ENCODE measurements at places on chromosomes 4 and X. TPM values are rescaled to one million over a fixed set of nuclear protein-coding genes. Genes with fewer than 3 reads are reported as not detected.

MAPK10 gene
- total RNA-seq: 6.6 TPM

PWWP3B gene
- 0.11 TPM for total RNA-seq

DNA sequence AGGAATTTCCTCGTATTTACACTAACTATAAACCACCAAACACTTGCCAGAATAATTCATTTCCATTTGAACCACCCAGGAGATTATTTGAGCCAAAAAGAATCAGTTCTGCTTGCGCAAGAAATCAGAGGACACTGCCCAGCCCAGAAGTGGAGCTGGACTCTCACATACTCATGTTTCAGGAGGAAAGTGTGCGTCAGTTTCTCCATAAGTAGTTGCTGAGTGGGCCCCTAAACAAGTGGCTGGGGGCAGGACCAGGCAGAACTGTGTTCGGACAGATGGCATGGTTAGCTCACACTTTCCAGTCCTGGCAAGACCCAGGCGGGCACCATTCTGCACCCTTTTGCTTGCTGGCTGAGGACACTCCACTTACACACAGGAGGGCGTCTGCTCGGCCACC is 38.8 kb downstream of the BTC start:
- no peak for DNase-seq

- DNase-seq: no peak
These were observed 3.9 kb downstream of the HCFC1 start for GRCh38 chrX:153967536-153968224.

EFNB1 gene
- 143 TPM for total RNA-seq

CT47C1 gene
- not detected for total RNA-seq

DNA sequence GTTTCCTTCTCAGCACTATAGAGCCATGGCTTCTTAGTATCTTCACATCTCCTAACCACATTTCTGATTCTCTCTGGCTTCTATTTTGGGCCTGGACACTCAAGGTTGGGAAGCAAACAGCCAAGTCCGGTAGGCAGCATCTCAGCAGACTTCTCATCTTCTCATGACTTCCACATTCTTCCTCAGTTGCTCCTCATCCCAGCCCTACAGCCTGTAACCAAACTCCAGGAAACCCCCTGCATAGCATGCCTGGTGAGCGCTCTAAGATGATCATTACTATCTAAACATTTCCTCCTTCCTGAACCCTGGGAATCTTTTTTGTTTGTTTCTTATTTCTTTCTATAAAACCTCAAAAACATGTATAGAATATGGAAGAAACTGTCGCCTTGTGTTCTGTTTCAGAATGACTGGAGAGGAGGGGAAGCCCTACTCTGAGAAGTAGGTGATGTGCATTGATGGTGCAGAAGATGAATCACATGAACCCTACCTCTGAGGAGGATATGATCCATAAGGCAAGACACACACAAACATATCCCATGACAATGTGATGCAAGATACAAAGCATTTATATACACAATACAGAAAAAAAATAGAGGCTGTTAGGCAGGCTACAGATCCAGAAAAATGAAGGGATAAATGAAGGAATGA is 219.8 kb upstream of the GYPA start:
- no peak for DNase-seq

RHOXF2 gene
- total RNA-seq: not detected

F8A1 gene
- 2.8 TPM for total RNA-seq

DNA sequence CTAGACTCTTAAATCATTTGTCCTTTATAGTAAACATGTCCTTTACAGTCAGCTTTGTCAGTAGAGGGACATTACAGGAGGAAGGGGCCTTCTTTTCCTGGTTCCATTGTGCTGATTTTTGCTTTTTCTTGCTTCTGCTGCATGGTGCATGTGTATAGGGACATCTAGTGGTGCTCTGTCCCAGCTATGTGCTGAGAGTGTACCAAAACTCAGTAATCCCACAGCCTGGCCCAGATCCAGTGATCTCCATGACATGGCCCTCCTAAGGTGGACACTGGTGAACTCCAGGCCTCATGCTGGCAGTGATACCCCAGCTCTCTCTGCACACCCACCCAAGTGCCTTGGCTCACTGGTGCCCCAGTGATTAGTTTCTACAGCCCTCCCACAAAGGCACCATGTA is 45.2 kb downstream of the MAGEB17 start:
- DNase-seq: no peak

GRCh38 chr4:40190019-40190418 is 6.8 kb upstream of the RHOH start:
- DNase-seq: no peak

GRCh38 chrX:150450519-150451177 is 87.5 kb downstream of the MAMLD1 start:
- DNase-seq: peak; percentile 39

DNA sequence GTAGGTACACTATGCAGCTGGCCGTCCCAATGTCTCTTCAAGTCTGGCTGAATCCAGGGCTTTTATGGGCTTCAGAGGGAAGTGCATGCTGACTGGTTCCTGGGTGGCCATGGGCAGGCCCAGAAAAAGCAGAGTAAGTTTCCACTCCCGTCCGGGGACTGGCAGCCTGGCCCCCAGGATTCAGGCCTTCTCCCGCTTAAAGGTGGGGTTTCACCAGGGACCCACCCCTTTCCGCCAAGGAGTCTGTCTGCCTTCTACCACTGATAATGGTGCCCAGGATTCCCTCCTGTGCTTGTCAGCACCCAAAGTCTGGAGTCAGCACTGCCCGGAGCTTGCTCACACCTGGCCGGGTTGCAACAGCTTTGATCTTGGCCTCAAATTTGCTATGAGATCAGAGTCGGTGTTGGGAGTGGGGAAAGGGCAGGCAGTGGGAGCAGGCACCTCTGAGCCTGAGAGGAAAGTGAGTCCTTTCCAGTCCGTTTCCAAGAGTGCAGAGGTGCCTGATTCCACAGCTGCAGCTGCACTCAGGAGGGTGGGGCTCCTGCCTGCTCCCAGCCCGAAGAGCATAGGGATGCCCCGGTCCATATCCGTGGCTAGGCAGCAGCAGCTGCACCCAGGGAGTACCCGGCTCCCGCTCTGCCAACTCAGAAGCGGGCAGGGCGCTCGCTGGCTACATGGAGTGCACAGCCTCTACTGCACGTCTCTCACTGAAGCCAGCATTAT is 1344.3 kb upstream of the ADGRL3 start:
- no peak for DNase-seq

DNA sequence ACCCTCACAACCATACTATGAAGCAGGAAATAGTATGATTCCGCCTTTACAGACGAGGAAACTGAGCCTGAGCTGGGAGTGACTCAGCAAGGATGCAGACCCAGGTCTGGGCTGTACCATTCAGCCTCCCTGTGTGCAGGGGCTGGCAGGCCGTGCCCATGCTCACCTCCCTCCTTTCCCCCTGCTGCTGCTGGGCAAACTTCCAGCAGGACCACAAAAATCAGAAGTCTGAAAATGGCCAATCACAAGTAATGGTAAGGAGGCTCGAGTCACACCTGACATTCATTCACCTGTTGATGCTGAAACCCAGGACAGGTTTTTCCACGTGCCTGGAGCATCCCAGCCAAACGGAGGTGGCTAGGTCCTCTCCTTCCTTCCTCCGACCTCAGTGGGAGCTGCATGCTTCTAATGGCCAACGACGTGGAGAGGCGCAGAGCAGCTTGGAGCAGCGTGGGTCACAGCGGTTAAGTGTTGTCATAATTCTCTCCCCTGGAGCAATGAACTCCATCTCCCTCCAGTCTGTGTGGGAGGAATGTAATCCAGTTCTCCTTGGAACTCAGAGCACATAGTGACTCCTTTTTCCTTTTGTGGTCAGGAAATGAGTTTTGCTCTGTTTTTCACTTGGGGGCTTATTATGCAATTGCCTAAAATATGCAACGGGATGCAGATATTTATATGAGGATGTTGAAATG is 371.7 kb downstream of the BCOR start:
- DNase-seq: peak; percentile 64

DNA sequence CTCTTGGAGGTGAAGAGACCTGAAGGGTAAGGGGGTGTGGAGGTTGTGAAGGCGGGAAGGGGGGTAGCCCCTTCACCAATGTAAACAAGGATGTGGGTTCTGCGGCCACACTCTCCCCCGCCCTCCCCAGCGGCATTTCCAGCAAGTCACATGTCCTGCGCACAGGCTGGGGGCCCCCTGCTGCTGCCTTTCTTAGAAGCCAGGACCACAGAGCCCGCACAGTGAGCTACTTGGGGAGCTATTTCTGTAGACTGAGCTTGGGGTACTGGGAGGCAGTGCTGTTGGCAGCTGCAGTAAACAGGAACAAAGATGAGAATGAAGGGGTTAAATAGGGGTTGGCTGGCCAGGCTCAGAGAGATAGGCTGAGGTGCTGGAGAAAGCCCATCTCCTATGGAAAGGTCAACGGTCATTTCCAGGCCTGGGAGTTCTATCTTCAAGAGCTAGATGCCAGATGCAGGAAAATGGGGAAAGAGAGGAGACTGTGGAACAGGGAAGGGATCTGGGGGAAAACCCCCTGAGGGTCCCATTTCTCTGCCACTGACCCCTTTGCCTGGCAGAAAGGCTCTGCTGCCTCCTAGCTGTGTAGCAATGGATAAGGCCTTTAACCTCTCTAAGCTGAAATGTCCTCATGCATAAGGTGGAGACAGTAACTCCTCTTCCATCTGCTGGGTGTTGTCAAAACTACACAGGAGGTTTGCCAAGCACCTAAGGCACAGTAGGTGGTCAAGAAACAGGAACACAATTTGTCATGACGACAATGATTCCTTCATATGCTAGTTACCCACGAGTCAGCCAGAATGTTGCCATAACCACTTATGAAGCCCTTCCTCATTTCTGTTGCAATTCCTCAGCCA is 18.5 kb upstream of the PIM2 start:
- DNase-seq: no peak

DNA sequence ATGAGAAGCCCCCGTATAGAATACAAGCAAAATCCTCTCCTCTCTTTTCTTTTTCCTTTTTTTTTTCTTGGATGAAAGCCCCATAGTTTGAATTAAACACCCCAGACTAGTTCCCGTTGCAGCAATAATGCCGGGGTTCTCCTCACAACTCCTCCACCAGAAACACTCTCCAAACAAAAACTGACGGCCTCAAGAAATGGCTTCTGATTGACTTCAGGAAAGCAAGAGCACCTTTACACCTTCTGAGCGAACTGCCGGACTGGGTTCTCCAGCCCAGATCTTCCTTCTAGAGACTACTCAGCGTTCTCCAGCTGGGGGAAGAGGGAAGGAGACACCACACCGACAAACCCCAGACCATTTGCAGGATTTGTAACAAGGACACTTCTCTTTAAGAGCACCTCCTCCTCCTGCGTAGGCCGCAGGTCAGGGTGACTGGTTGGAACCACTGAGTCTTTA is 4.0 kb downstream of the HAND2 start:
- DNase-seq: no peak

AWAT1 gene
- not detected for total RNA-seq

- DNase-seq: peak; percentile 72
These were observed 319.0 kb downstream of the STK32B start for GRCh38 chr4:5370286-5370685.

- peak; percentile 18 for DNase-seq
These were observed at the start of gene ARMCX4 for GRCh38 chrX:101485212-101485949. TSS of gene ARMCX4 (plus strand) at chrX:101485456. CDS start at chrX:101488590, 3,134 bp downstream.

DNA sequence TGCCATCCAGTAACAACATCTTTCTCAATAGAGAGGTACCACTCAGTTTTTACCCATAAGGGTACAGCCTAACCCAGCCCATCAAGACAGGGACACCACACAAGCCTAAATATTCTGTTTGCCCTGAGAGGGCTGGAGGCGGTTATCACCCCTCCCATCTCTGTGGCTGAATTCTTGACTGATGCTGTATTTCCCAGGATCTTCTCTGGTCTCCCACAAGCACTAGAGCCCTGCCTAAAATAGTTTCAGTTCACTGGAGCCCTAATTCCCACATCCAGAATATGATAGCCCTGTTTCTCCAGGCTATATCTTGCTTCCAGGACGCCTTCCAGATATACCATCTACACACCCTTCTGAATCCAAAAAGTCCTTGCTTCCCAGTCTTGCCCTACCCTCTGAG is 91.6 kb upstream of the NMU start:
- DNase-seq: no peak

GSX2 gene
- not detected for total RNA-seq

NPY2R gene
- total RNA-seq: not detected

GPRIN3 gene
- under 0.01 TPM for total RNA-seq

- DNase-seq: peak; percentile 23
These were observed 151.6 kb downstream of the EMCN start for GRCh38 chr4:100366213-100366612.

RBMXL3 gene
- total RNA-seq: not detected

DNA sequence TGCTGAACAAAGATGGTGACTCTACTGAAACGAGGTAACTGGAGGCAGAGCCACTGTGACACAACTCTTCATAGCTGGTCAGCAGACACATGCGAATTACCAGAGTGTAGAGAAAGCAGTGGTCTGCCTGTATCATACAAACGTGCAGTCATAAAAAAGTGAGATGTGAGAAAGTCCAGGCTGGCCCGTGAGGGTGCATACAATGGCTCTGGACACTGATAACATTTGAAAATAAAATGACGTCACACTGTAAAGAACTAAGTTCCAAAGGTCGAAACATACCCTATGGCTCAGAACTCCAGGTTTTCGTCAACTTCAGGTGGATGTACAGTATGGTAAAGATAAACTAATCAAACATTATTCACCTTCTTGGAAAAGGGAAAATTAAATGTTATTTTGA is 95.7 kb downstream of the SHISA3 start:
- DNase-seq: no peak

- DNase-seq: no peak
These were observed 1.1 kb downstream of the ABLIM2 start for GRCh38 chr4:8157496-8157895.

DNA sequence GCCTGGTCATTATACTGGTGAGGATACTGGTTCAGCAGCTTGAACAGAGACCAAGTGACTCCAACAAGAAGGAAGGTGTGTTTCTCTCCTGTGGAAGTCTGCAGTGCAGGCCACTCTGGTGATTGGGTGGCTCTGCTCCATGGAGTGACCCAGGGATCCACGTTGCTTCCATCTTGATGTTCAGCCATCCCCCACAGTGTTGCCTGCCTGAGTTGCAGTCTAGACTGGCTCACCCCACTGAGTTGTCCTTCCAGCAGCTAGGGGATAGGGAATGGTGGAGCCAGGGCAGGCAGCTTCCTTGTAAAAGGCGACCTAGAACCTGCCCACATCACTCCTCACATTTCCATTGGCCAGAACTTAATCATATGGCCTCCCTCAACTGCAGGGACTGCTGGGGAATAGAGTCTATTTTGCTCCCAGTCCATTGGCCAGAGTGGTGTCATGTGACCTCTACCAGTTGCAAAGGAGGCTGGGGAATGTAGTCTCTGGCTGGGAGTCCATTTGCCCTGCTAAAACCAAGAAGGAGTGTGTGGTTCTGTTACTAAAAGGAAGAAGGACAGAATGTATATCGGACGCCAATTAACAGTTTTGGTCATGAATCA is 8.0 kb downstream of the MAN2B2 start:
- DNase-seq: no peak

TBC1D8B gene
- total RNA-seq: 12.8 TPM

TKTL2 gene
- not detected for total RNA-seq

NDNF gene
- under 0.01 TPM for total RNA-seq
